RPMI7951 (cell line): ENCODE measurements at places on chromosomes 7 and 10.
A peak's percentile ranks its signal among the peaks of the same experiment; 100 is the strongest.

DNA sequence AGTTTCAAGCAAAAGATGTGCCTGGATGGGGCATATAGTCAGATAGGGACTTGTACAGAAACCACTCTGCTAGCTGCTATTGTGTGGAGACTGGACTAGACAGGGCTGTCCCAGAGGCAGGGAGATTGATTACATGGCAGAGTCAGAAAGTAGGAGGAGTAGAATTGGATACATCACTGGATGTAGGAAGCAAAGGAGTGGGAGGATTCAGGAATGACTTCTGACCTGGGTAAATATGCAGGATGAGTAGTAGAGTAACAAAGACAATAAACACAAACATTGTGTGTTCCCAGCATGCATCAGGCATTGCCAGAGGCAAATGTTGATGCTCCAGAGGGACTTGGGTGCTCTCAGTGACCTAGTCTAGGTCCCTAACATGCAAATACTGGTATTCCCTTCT, 30.9 kb upstream of the MAT1A start:
- DNase-seq, result no peak

- DNase-seq, result no peak
These were observed 10.1 kb upstream of the GDF10 start for GRCh38 chr10:47289921-47290320.

DNA sequence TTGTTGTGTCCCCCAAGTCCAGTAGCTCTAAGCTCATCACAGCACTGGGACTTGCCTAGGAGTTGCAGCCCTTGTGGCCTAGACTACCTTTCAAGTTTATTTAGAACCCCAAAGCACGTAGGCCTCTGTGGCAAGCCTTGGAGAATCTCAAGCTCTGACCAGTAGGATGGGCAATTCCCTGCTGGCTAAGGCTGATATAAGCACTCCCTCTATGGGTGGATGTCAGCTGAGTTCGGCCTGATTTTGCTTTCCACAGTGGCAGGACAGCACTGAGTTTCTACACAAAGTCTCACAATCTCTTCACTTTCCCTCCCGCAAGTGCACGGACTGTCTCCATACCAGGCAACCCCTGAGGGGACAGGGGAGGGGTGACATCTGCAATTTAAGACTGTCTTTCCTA, 886.4 kb upstream of the LRRN3 start:
- no peak for DNase-seq

DNA sequence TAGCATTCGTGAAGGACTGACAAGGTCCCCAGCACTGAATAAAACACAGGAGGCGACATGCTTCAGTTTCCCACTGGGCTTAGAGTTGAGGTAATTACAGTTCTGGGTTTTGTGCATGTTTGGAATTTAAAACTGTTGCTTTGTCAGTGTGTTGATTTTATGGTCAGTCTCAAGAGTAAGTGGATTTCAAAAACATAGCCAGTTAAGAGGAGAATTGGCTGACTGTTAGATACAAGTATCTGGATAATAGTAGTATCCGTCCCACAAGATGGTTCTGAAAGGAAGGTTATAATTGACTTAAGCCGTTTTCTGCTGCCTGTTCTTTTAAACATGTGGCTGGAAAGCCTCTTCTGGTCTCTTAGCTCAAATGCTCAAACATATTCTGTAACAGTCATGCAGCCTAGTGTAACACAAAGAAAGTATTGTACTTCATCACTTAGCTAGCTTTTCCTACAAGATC, 170.9 kb downstream of the POLR1F start:
- DNase-seq, result peak; percentile 71

DNA sequence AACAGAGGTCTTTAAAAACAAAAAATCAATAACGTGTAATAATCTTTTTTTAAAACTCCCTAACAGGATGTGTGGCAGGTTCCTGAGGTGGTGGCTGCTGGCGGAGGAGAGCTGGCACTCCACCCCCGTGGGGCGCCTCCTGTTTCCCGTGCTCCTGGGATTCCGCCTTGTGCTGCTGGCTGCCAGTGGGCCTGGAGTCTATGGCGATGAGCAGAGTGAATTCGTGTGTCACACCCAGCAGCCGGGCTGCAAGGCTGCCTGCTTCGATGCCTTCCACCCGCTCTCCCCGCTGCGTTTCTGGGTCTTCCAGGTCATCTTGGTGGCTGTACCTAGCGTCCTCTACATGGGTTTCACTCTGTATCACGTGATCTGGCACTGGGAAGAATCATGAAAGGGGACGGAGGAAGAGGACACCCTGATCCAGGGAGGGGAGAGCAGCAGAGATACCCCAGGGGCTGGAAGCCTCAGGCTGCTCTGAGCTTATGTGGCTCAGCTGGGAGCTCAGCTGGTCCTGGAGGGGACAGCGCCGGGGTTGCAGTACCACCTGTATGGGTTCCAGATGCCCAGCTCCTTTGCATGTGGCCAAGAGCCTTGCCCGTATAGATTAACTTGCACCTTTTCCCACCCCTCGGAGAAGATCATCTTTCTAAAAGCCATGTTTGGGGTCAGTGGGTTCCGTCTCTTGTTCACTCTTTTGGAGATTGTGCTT, 16.7 kb upstream of the AZGP1 start:
- no peak for DNase-seq

GRCh38 chr7:128922496-128923410, 12.2 kb upstream of the KCP start:
- no peak for DNase-seq
